IMR-90 (cell line): ENCODE measurements at places on chromosomes 16 and 17. TPM values are rescaled to one million over a fixed set of nuclear protein-coding genes. Genes with fewer than 3 reads are reported as not detected.
A peak's percentile ranks its signal among the peaks of the same experiment; 100 is the strongest.

DNA sequence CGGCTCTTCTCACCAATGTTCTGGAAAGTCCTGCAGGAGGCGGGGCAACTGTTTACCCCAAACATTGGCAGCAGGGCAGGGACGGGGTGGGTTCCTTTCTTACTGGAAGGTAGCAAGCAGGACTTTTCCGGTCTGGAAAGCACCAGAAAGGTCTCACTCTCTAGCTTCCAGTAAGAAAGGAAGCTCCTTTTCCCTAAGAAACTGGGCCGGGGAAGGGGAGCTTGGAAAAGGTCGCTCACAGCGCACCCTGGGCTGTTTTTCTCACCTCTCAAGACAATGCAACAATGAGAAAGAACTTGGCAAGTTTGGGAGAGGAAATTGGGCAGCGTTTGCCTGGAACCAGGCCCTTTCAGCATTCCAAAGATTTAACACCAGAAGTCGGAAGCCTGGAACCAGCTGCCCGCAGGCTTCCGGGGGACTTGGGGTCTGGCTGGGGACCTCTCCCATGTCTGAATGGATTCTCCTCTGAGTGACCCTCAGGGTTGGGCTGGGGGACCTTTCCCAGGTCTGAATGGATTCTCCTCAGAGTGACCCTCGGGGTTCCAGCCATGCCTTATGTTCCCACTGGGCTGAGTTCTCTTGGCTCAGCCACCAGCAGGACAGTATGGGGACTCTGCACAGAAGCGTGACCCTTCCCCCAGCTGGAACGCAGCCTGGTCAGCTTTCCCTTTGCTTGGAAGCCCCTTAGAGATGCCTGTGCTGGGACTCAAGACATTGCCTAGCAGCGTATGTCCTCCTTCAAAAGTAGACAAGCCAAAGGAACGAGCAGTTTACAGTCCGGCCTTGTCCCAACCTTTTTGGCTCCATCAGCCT, 166.5 kb upstream of the PLCG2 start:
- peaks cover 9% of the 10 kb centered on the region; the same call in 1 of the 2 replicates for H3K36me3 ChIP-seq
- no peaks in the 10 kb centered on the region for H3K27me3 ChIP-seq
- no peak overlapping the region for H3K4me3 ChIP-seq
- H3K27ac ChIP-seq, result no peak overlapping the region
- DNase-seq, result no peak
- peaks cover 18% of the 10 kb centered on the region for H3K4me1 ChIP-seq

DNA sequence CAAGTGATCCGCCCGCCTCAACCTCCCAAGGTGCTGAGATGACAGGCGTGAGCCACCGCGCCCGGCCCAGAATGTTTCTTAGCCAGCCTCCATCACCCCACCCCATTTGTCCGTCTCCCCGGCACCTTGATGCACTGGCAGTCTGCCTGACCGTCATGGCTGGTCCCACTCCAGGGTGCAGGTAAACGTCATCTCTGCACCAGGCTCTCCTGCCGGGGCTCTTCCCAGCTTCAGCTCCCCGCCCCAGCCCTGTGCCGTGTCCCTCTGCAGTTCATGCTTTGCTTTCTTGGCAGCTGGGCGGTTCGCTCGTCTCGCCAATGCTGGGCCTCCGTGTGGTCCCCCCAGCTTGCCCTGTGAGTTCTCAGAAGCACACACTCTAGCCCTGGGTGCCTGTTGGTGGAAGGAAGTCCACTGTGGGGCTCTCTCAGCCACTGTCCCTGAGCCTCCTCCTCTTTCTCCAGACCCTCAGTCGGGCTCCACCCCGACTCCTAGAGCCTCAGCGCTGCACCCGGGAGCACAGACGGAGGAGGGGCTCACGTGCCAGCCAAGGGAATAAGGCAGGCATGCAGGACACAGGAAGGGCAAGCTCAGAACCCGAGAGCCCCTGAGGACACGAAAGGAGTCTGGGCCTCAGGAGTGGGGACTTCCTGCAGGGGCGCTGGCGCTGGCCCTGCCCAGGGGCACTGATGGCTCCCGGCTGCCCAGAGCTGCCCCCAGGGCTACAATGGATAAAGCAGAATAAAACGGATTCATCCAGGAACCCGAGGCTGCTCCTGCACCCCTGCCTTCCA, 12.0 kb downstream of the HS3ST6 start:
- H3K4me1 ChIP-seq, result no peaks in the 10 kb centered on the region
- H3K4me3 ChIP-seq, result no peak overlapping the region
- H3K36me3 ChIP-seq, result no peaks in the 10 kb centered on the region
- peaks cover 68% of the 10 kb centered on the region for H3K27me3 ChIP-seq

GRCh38 chr16:87948735-87949070, 2.5 kb upstream of the BANP start:
- peaks cover under 1% of the 10 kb centered on the region for H3K36me3 ChIP-seq

GRCh38 chr17:82213251-82214011, 789 bp upstream of the CCDC57 start:
- H3K27ac ChIP-seq, result peak overlapping the region; percentile 79
- DNase-seq, result peak; percentile 89
- H3K4me1 ChIP-seq, result peaks cover 39% of the 10 kb centered on the region
- peak overlapping the region; percentile 92 for H3K4me3 ChIP-seq
- H3K27me3 ChIP-seq, result no peaks in the 10 kb centered on the region

DNA sequence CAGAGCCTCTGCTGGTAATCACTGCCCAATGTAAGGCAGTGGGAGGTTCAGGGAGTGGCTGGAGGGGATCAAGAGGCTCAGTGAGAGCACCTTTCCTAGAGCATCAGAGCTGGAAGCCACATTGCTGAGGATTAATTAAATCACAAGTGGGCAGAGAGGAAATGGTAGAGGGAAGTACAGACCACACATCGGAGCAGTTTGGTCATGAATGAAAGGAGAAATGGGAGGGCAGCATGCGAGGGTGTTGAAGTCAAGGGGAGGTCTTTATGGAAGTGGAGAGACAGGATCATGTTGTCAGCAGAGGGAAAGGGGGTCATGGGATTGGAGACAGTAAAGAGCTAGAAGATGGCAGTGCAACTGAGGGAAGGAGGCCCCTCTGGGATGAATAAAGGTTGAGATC, 2.3 kb downstream of the CCL17 start:
- no peaks in the 10 kb centered on the region for H3K4me1 ChIP-seq
- peaks cover 59% of the 10 kb centered on the region for H3K27me3 ChIP-seq
- H3K36me3 ChIP-seq, result no peaks in the 10 kb centered on the region
- no peak for DNase-seq

Gene TMEM170A
- 6.1 and 7.3 TPM in 2 replicates for polyA plus RNA-seq

DNA sequence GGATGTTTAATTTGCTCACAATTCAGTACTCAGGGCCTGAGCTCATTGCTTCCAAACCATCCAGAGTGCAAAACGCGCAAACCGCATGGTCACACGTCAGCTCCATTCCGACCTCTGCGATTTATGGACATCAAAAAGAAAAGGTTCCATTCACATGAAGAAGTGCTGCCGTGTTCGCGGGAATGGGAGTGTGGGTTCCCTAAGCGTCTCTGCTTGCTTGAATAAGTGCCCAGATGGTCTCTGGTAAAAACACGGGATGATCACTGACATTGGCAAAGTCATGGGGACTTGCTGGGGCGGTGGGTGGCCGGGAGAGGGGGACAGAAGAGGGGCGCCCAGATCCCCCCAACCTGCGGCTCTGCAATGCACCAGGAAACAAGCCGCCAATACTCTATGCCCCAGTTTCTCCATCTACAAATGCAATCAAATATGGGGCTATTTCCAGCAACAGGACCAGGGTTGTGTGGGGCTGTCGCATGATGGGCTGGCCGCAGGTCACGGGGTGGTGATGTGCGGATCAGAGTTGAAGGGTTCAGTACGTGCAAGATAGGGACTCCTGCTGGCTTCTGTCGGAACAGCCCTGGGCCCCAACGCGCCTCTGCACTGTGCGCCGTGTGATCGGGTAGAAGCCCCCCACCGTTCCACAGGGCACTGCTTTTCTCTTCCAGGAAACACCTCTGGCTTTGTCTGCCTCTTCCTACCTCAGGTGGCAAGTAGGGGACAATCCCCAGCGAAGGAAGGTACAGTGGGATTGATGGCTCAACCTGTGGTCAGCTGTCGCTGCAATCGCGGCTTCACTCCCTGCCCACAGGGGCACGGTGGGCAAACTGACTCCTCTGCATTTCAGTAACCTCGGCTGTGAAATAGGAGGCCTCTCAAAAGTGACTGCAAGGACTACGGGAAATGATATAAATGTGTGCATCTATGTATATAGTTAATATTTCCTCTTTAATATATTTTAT, 11.2 kb downstream of the FOXF1 start:
- peaks cover 17% of the 10 kb centered on the region for H3K36me3 ChIP-seq
- DNase-seq, result no peak
- peaks cover 14% of the 10 kb centered on the region for H3K4me1 ChIP-seq
- no peak overlapping the region for H3K27ac ChIP-seq
- H3K4me3 ChIP-seq, result no peak overlapping the region
- H3K27me3 ChIP-seq, result no peaks in the 10 kb centered on the region

Gene ST6GALNAC2
- 0.10 TPM in 1 of 2 replicates, not detected in the other for polyA plus RNA-seq

DNA sequence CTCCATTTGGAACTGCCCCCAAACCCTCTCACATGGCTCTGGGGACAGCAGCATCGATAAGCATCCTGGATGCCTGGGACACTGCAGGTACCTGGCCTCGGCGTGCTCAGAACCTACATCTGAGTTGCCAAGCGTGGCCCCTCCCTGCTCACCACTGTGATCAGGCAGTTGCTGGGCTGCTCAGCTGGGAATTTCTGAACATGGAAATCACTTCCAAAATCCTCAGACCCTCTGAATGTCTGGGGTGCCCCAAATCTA, 6.3 kb downstream of the CDH5 start:
- no peak overlapping the region for H3K4me3 ChIP-seq
- H3K4me1 ChIP-seq, result no peaks in the 10 kb centered on the region
- peaks cover 27% of the 10 kb centered on the region; the same call in 1 of the 2 replicates for H3K27me3 ChIP-seq

GRCh38 chr16:65386672-65387071, 264.8 kb upstream of the CDH11 start:
- peak overlapping the region; percentile 16; the same call in 1 of the 2 replicates for H3K27ac ChIP-seq
- H3K4me1 ChIP-seq, result peaks cover 6% of the 10 kb centered on the region
- DNase-seq, result no peak
- no peak overlapping the region for H3K4me3 ChIP-seq

Gene PYY
- not detected in 2 replicates for polyA plus RNA-seq

Gene CDH1
- not detected in 2 replicates for polyA plus RNA-seq

DNA sequence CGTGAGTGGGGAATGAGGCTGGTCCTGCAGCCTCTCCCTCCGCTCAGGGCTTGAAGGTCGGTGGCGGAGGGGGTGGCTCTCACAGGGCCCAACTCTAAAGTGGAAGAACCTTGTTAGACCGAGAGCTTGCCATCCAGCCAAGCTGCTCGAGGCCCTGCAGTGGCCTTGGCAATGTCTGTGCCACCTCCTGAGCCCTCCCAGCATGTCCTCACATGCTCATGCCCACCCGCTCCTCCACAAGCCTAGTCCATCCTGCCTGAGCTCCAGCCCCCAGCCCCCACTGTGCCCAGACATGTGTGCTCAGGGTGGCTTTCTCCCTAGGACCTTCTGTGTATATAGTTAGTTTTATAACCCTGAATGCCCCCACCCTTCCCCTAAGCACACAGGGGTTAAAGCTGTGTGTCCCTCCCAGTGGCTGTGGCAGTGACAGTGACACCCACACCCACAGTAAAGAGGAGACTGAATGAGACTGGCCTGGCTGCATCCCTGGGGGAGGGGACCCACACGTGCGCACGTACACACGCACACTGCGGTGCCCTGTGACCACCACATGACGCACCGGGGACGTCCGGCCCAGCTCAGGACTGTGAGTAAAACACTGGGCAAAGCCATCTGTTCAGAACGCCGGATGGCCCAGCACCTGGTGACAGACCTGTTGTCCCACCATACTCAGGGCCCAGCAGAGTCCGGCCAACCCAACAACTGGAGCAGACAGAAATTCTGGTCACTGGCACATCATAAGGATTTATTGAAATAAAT, 15.6 kb downstream of the PDK2 start:
- H3K36me3 ChIP-seq, result peaks cover 32% of the 10 kb centered on the region; the same call in 1 of the 2 replicates
- DNase-seq, result no peak
- peaks cover 3% of the 10 kb centered on the region for H3K4me1 ChIP-seq
- H3K27me3 ChIP-seq, result no peaks in the 10 kb centered on the region
- H3K4me3 ChIP-seq, result no peak overlapping the region
- no peak overlapping the region for H3K27ac ChIP-seq

Gene SEPTIN1
- polyA plus RNA-seq, result 0.24 and 0.50 TPM in 2 replicates

DNA sequence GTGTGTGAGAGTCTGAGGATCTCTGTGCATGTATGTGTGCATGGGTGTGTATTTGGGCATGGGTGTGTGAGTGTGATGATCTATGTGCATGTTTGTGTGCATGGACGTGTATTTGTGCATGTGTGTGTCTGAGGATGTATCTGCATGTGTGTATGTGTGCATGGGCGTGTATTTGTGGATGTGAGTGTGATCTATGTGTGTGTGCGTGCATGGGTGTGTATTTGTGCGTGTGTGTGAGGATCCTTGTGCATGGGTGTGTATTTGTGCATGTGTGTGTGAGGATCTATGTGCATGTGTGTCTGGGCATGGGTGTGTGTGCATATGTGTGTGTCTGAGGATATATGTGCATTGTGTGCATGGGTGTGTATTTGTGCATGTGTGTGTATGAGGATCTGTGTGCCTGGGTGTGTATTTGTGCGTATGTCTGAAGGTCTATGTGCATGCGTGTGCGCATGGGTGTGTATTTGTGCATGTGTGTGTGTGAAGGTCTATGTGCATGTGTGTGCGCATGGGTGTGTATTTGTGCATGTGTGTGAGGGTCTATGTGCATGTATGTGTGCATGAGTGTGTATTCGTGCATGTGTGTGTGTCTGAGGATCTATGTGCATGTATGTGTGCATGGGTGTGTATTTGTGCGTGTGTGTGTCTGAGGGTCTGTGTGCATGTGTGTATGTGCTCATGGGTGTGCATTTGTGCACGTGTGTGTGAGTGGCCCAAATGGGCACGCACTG, 26.5 kb upstream of the ITGAX start:
- no peaks in the 10 kb centered on the region for H3K36me3 ChIP-seq
- H3K27ac ChIP-seq, result no peak overlapping the region
- H3K4me3 ChIP-seq, result no peak overlapping the region
- peaks cover 19% of the 10 kb centered on the region for H3K27me3 ChIP-seq
- no peak for DNase-seq

Gene EFNB3
- polyA plus RNA-seq, result 2.0 TPM in 2 replicates

- H3K27me3 ChIP-seq, result no peaks in the 10 kb centered on the region; the same call in 1 of the 2 replicates
- peaks cover 7% of the 10 kb centered on the region for H3K4me1 ChIP-seq
- H3K36me3 ChIP-seq, result peaks cover 2% of the 10 kb centered on the region; the same call in 1 of the 2 replicates
- peak; percentile 55 for DNase-seq
Measured at GRCh38 chr17:29615492-29616299, 7.0 kb downstream of the CORO6 start.

GRCh38 chr17:72255481-72255880, 134.7 kb downstream of the SOX9 start:
- no peak for DNase-seq
- H3K27ac ChIP-seq, result no peak overlapping the region
- no peaks in the 10 kb centered on the region for H3K36me3 ChIP-seq
- H3K4me3 ChIP-seq, result no peak overlapping the region
- H3K4me1 ChIP-seq, result no peaks in the 10 kb centered on the region

Gene CSH2
- polyA plus RNA-seq, result not detected in 2 replicates

GRCh38 chr17:64057701-64058263, 37.3 kb upstream of the ICAM2 start:
- peaks cover 29% of the 10 kb centered on the region for H3K36me3 ChIP-seq
- H3K4me1 ChIP-seq, result no peaks in the 10 kb centered on the region
- H3K4me3 ChIP-seq, result no peak overlapping the region
- H3K27me3 ChIP-seq, result no peaks in the 10 kb centered on the region
- no peak for DNase-seq

Gene PROCA1
- polyA plus RNA-seq, result 1.7 and 3.0 TPM in 2 replicates

- no peak overlapping the region for H3K4me3 ChIP-seq
- no peak for DNase-seq
- H3K36me3 ChIP-seq, result no peaks in the 10 kb centered on the region
- H3K4me1 ChIP-seq, result peaks cover 32% of the 10 kb centered on the region
- no peak overlapping the region for H3K27ac ChIP-seq
Measured at GRCh38 chr16:57624806-57625500, 3.5 kb upstream of the ADGRG1 start.
